ENCODE measurements at places on chromosomes 13 and 19. TPM values are rescaled to one million over a fixed set of nuclear protein-coding genes. Genes with fewer than 3 reads are reported as not detected.

DNA sequence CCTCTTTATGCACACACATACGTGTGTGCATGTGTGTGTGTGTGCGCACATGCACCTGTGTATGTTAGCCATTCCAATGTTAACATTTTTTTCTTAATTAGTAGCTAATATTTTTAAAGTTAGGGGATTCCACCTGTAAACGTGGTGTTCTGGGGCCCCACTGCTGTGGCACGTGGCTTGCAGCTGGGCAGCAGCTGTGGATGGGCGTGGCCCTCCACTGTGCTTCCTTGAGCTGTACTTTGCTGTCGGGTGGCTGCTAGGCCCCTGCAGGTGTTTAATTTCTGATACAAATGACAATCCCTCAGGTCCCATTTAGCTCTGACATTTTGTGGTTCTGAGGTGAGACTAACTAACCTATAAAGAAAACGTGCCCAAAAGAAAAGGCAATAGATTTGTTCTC, 58.9 kb upstream of the GJB6 start:
- no peak overlapping the region for H3K27ac ChIP-seq
- no peaks in the 10 kb centered on the region for H3K27me3 ChIP-seq
- H3K4me3 ChIP-seq: no peak overlapping the region
- no peak for DNase-seq

- no peaks in the 10 kb centered on the region for H3K36me3 ChIP-seq
- no peaks in the 10 kb centered on the region for H3K27me3 ChIP-seq
- H3K4me1 ChIP-seq: no peaks in the 10 kb centered on the region
- H3K4me3 ChIP-seq: no peak overlapping the region
Measured at GRCh38 chr13:112112534-112113276, 45.8 kb downstream of the SOX1 start.

GRCh38 chr19:5877882-5878281, 7.5 kb upstream of the FUT5 start:
- H3K36me3 ChIP-seq: no peaks in the 10 kb centered on the region
- H3K27me3 ChIP-seq: no peaks in the 10 kb centered on the region
- no peak overlapping the region for H3K4me3 ChIP-seq
- peaks cover 1% of the 10 kb centered on the region for H3K4me1 ChIP-seq
- no peak overlapping the region for H3K27ac ChIP-seq
- no peak for DNase-seq

DNA sequence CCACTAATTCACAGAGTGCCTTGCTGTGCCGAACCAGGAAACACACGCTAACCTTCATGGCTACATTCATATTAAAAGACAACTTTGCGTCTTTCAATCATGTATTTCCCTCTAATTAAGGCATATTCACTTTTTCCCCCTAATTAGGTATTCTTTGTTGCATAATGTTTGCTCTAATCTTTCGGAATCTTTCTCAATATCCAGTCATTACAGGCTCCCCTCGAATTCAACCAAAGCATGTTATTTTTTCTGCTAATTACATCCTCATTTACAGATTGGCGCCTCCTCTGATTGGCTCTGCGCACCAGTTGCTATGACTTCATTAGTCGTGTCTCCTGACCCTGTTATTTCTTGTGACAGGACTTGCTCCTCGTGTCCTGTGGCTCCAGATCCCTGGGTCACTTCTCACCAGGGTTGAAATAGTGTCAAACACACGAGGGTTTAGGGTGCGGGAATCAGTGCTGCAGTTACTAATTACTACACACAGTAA, 226.7 kb upstream of the TSHZ3 start:
- no peak overlapping the region for H3K4me3 ChIP-seq
- no peaks in the 10 kb centered on the region for H3K36me3 ChIP-seq
- DNase-seq: no peak
- no peaks in the 10 kb centered on the region for H3K27me3 ChIP-seq
- H3K4me1 ChIP-seq: no peaks in the 10 kb centered on the region

- H3K4me3 ChIP-seq: no peak overlapping the region
- no peaks in the 10 kb centered on the region for H3K27me3 ChIP-seq
- no peak overlapping the region for H3K27ac ChIP-seq
- no peak for DNase-seq
- no peaks in the 10 kb centered on the region for H3K4me1 ChIP-seq
- H3K36me3 ChIP-seq: no peaks in the 10 kb centered on the region
Measured at GRCh38 chr13:60229708-60230272, 66.1 kb upstream of the DIAPH3 start.

GRCh38 chr13:113722921-113723320, 36.1 kb upstream of the TMEM255B start:
- H3K4me1 ChIP-seq: peaks cover 2% of the 10 kb centered on the region
- H3K27ac ChIP-seq: no peak overlapping the region
- H3K27me3 ChIP-seq: no peaks in the 10 kb centered on the region
- H3K4me3 ChIP-seq: no peak overlapping the region
- no peak for DNase-seq

- no peak overlapping the region for H3K4me3 ChIP-seq
- H3K4me1 ChIP-seq: peaks cover 4% of the 10 kb centered on the region
- no peaks in the 10 kb centered on the region for H3K27me3 ChIP-seq
- no peak for DNase-seq
Measured at GRCh38 chr19:2026770-2027169, 11.3 kb upstream of the BTBD2 start.

DNA sequence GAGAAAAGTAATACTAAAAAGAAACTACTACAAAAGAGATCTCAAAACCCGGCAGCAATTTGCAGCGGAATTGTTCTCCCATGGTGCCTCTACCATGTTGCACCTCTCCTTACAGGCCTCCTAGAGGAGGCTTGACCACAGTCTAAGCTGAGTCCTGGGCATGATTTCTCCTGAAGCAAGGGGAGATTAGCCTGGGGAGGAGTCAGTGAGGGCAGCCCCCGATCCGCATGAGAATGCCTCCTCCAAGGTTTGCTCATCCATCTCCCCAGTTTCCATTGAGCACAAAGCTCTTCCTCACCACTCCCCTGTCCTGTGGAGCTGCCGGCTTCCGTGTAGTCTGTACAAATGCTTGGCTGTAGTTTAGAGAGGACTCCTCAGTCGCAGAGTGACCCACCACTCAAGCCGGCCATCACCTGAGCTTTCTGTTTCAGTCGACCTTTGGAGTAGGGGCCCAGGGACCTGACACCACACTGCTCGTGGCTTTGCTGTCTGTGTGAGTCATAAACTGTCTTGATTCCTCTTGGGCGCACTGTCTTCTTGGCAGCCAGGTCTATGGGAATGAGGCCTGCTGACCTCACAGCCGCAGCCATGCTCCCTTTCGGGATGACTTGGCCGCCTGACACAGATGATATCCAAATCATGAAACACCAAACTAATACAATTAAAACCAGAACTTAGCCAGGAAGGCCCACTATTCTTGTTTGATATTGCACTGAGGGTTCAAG, 72.3 kb downstream of the C1QTNF9 start:
- DNase-seq: no peak
- H3K27me3 ChIP-seq: no peaks in the 10 kb centered on the region
- H3K4me1 ChIP-seq: no peaks in the 10 kb centered on the region
- no peak overlapping the region for H3K27ac ChIP-seq

- H3K27ac ChIP-seq: no peak overlapping the region
- no peak overlapping the region for H3K4me3 ChIP-seq
- no peaks in the 10 kb centered on the region for H3K27me3 ChIP-seq
- H3K36me3 ChIP-seq: no peaks in the 10 kb centered on the region
- peaks cover 3% of the 10 kb centered on the region for H3K4me1 ChIP-seq
- no peak for DNase-seq
Measured at GRCh38 chr19:7393459-7393858, 44.7 kb downstream of the ARHGEF18 start.

The APLP1 gene
- 0.93 TPM for total RNA-seq

The MAP4K1 gene
- 1.0 TPM for total RNA-seq
